DMS153 (cell line): ENCODE measurements at places on chromosomes 6 and 20.

- no peak for DNase-seq
Observed at GRCh38 chr6:30787954-30788353, 43.6 kb upstream of the IER3 start.

DNA sequence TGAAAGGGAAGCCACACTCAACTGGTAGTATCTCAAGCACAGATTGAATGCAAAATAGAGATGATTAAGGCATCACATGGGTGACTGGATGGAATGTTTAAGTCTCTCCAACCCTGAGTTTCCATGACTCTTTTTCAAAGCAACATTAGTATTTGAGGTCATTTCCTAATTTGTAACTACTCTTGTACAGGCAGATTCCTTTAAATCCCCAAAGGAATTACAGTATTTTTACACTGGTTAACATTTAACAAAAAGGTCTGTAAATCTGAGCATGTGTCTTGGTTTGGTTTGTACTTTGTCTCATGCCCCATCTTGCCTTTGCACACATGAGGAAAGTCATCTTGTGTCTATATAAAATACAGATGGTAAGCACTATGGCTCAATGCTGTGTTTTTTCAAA is 15.1 kb downstream of the RMND1 start:
- no peak for DNase-seq

DNA sequence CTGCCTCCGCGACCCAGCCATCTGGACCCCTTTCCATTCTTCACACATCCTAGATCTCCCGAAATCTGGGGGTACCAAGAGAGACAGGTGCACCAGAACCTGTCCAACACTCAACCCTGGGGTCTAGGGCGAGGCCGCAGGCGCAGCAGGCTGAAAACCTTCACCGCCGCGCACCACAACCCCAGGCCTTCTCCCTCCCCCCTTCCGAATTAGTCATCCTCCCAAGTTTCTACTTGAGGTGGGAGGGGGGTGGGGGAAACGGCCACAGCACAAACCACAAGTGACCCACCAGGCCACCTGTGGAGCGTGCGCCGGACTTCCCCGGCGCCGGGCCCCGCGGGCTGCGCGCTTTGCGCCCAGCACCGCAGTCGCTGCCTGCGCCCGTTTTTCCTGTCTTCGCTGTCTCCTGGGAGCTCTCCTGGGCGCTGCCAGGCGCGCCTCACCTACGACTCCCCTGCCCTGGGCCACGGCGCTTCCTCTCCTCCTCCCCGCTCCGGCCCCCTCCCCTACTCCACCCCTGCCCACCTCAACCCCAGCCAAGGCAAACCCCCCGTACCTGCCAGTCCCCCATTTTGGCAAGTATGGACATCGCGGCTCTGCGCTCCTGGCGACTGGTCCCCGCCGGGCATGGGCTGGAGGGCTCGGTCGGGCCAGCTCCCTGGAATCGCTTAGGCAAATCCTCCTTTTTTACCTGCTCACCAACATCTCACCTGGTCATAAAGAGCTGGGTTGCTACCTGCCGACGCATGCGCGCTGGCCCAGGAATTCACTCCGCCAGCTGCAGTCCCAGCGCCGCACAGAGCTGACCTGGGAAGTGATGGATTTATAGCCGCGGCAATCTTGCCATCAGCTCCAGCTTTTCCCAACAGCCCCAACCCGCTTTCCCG is 4.2 kb upstream of the TFAP2A start:
- peak; percentile 68 for DNase-seq

DNA sequence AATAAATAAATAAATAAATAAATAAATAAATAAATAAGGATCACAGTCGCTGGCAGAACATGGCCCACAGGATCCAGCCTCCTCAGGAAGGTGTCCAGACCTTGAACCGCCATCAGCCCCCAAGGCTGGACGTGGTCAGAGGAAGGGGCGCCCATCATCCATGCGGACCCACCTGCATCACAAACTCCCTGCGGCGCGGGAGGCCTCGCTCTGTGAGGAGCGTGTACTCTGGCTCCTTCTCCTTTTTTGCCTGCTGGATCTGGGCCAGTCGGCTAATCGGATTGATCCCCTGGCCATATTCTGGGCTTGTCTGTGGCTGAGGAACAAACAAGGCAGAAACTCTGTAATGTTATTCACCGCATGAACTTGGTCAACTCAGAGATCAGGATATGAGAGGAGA is 65.2 kb downstream of the STAU1 start:
- no peak for DNase-seq

- DNase-seq = no peak
Observed at GRCh38 chr20:51535075-51535386, 7.5 kb downstream of the NFATC2 start.

DNA sequence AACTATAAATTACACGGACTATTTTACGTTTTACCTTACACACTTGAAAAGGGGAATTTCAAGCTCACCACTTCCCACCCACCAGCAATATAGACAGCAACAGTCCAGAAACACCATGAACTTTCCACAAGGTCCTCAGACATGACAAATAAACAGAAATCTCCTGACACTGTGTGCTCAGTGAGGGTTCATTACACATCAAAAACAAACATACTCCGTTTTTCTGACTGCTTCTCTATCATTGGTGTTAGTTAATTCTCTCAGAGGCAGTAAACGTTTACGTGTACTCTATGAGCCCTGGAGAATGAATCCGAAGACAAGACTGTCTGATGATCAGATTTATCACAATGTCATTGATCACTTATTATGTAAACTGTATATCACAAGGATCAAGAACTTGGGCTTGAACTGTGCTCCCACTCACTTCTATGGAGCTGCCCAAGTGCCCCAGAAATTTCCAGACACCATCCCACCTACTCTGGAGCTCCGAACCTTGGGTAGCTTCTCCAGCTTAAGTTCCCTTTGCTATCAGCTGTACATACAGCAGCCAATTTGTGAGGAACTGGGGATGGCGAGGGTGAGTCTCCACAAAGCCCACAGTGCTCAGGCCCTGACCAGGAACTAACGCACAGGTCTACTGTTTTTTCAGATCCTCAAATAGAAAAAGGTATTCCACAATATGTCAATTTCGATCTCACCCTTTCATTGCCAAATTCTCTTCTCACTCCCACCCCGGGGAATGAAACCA is 86.0 kb downstream of the ALDH8A1 start:
- DNase-seq = no peak

DNA sequence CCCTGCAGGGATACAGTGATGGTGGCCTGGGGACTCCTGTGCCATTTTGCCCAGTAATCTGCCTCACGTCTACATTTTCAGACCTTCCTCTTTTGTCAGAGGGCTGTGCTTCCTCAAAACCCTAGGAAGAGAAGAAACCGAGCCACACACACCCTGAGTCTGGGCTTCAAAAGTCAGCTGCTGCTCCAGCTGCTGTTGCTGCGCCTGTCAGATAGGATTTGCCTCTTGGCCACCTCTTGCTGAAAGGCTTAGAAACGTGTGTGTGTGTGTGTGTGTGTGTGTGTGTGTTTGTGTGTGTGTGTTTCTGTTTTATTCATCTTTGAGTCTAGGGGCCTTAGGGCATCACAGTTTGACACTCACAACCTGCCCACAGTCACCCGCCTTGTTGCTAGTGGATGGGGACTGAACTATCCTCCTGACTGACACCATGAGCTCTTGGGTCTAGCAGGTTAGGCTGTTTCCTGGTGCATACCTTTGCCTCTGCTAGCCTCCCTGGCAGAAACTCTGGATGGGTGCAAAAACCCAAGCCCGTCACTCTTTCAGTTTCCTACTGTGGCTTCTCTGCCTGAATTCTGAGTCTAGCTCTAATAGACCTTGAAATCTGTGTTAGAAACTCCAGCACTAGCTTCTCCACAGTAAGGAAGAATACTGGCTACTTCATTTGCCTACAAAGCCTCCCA is 94.9 kb upstream of the CEP85L start:
- DNase-seq = no peak

- DNase-seq = no peak
Observed at GRCh38 chr6:111748231-111748647, 125.0 kb downstream of the FYN start.

DNA sequence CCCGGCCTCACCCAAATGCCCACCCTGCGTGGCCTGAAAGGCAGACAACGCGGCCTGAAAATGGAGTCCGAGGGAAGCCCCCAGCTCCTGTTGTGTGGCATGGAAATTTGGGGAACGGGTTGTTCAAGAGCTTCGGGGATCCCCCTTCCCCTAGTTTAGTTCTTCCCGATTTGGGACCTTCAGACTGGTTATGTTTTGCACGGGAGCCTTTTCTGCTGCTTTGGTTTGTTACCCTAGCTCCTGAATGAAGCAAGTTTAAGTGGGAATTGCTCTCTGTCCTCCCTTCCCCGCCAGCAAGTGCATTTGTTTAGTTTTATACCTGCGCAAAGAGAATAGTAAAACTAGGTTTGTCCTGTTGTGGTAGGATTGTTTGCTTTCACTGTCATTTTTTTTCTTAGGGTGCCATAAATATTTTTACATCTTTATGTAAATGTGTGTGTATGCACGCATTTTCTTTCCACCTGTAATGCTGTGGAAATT is 604 bp downstream of the SH3BGRL2 start:
- no peak for DNase-seq

DNA sequence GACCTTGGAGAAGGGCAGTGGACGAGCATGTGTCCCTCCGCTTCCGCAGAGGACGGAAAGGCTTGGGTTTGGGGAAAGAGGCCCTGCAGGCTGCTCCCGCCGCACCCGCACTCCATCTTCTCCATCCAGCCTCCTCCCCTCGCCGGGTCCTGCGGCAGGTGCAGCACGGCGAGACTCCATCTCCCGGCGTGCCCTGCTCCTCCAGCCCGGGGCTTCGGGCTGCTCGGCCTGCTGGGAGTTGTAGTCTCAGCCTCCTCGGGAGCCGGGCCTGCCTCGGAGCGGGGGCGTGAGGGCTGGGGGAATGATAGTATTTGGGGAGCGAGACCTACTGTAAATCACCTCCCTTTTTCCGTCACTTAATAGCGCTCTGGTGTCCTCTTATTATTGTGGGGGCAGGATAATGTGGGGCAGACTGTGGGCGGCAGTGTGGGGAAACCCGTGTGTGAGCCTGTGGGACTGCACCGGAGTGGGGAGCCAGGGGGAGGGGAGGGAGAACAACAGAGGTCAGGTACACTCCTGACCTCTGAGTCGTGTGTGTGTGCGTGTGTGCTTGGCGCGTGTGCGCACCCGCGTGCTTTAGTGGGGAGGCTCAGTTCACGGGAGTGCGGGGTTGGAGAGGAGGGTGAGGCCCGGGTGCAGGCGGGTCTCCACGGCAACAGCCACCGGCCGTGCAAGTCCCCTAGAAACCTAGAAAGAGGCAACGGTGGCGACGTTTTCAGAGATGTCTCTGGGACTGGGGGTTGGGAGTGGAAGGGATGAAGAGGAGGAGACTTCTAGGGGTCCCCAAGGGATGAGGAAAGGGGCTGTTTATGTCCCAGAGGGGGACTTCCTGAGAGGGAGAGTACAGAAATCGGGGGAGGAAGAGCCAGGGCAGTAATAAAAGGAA is 4.1 kb downstream of the TTBK1 start:
- peak; percentile 75 for DNase-seq

GRCh38 chr6:129996387-129996786 is 22.0 kb upstream of the L3MBTL3 start:
- DNase-seq = peak; percentile 54

GRCh38 chr20:63002511-63002910 is 4.3 kb downstream of the BHLHE23 start:
- no peak for DNase-seq

GRCh38 chr6:124356276-124356810 is 552.7 kb downstream of the NKAIN2 start:
- DNase-seq = no peak

- no peak for DNase-seq
Observed at GRCh38 chr6:45808917-45809316, 206.7 kb downstream of the CLIC5 start.

- no peak for DNase-seq
Observed at GRCh38 chr6:149225370-149225769, 92.1 kb upstream of the TAB2 start.

GRCh38 chr6:71224011-71224410 is 64.6 kb upstream of the OGFRL1 start:
- no peak for DNase-seq

DNA sequence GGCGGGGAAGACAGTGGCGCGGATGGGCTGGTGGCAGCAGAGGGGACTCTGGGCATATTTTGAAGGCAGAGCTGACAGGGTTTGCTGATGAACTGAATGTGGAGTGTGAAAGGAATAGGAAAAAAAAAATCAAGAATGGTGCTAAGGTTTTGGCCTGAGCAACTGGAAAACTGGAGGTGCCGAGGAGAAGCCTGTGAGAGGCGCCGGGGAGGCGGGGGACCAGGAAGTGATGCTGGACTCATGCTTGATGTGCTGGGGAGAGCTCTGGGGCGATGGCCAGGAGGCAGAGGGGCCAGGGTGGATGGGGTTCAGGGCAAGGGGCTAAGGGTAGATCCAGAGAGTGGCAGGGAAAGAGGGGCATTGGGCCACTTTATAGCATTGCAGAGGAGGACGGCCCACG is 55.8 kb downstream of the SULF2 start:
- DNase-seq = no peak

DNA sequence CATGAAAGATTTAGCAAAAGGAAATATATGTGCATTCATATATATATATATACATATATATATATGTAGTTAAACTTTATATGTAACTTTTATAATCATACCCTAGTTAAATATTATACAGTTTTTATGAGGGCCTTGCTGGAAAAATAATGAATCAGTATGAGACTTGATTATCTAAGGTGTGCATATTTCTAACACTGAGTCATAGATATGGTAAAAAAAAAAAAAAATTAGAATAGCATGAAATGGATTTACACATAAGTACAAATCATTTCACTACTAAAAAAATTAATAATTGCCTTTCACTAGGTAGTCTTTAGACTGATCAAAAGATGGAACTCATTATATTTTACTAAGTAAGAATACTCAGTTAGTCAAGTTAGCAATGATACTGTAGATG is 51.3 kb upstream of the DST start:
- no peak for DNase-seq

DNA sequence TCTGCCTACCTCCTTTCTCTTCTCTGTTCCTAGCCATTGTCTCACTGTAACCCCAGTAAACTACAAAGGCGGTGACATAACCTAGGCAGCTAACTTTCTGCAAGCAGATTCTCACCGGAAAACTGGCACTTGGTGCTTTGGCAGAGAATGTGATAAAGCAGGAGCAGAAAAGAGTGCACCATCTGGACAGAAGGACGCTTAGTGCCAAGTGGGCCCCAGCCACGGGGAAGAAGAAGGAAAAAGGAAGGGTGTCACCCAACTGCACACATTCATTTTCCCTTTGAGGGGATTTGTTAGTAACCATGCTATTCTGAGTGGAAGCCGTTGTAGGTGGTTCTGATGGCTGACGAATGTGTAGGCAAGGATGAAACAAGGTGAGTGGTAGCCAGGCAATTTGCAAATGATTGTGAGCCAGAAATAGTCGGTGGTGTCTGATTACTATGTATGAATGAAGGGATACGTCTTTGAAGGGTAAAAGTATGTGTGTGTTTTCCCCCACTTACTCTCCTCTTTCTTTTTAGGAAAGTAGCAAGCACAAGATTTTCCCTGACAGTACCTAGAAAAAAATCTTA is 148.3 kb upstream of the STXBP5 start:
- DNase-seq = no peak

- no peak for DNase-seq
Observed at GRCh38 chr20:58459058-58459750, 56.0 kb downstream of the APCDD1L start.

- DNase-seq = no peak
Observed at GRCh38 chr6:96963809-96964208, 39.3 kb downstream of the KLHL32 start.

- no peak for DNase-seq
Observed at GRCh38 chr6:169038691-169039090, 215.0 kb downstream of the THBS2 start.

GRCh38 chr20:41733151-41733550 is 115.0 kb upstream of the CHD6 start:
- DNase-seq = no peak

GRCh38 chr6:103264020-103264419 is 1595.7 kb downstream of the HACE1 start:
- DNase-seq = no peak
